DMS153 (cell line): ENCODE measurements at places on chromosomes 6 and 20.
A peak's percentile ranks its signal among the peaks of the same experiment; 100 is the strongest.

GRCh38 chr6:170008294-170008785 is 256.9 kb downstream of the ERMARD start:
- no peak for DNase-seq

GRCh38 chr20:33645396-33645795 is 16.7 kb upstream of the C20orf144 start:
- DNase-seq = no peak

- no peak for DNase-seq
Measured at GRCh38 chr20:31705598-31706597, 16.8 kb downstream of the BCL2L1 start.

GRCh38 chr6:73152966-73153757 is 72.1 kb downstream of the KHDC1L start:
- no peak for DNase-seq

GRCh38 chr20:57791966-57792365 is 82.2 kb upstream of the PMEPA1 start:
- DNase-seq = peak; percentile 15

GRCh38 chr6:126170978-126171382 is 168.9 kb upstream of the CENPW start:
- no peak for DNase-seq

DNA sequence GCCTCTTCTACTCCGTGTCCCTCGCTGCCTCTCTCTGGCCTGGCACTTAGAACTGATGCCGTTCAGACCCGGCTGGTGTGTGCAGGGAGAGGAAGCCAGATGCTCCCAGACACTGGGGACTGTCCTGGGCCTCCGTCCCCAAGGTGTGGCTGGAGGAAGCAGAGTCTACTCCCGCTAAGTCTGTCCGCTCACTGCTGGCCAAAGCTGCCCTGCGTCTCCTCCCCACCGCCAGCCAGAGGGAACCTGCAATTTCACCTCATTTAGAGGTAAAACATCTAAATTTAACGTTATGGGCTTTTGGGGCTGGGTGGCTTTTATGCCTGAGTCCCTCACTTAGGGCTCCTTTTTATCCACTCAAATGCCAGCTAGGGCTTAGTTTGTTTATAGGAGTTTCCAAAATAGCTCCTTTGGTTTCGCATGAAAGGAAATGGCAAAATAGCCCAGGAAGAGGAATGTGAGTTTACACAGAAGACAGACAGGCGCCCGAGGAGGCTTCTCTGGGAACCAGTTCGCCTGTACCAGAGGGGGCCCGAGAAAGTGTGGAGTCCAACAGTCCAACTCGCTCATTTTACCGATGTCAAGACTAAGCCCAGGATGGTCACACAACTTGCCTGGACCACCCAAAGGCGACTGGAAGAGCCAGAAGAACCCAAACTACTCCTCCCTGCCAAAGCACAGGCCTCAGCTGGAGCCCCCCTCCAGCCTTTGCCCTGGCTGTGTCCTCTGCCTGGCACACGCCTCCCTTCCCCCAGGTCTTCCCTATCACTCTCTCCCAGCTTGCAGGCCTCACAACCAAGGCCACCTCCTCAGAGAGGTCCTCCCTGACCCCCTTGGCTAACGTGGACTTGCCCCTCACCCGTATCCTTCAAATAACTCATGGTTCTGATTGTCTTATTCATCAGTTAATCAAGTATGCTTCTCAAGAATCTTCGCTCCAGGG is 54.5 kb downstream of the RIPOR3 start:
- DNase-seq = no peak

DNA sequence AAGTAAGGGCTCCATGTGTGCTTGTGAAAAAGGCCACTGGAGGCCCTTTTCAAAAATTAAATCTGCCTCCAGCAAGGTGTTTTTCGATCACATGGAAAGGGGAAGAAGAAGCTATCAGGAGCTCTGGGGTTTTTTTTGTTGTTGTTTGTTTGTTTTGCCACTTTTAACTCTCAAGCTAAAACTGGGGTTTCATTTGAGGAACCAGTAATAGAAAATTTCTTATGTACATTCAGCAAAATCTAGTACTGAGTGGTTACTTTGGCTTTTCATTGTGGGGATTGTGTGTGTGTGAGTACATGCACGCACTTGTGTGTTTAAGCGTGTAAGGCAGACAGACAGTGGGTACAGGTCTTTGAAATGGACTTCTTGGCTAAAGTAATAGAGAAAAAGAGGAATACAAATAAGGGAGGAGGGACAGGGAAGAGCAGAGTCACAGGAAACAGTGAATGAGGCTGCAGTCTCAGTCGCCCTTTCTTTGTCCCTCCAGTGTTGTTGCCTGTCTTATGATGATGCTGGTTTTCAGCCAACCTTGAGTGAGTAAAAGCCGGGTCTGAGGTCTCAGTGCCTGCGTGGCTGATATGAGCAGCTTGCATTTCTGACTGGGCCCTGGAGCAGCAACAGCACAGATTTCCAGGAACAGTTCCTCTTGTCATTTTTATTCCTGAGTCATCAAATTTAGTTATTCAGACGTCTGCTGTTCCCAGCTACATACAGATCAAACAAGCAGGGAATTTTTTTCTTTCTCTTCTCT is 26.2 kb downstream of the SLC16A10 start:
- peak; percentile 15 for DNase-seq
